ENCODE measurements at places on chromosomes 5 and 9.
A peak's percentile ranks its signal among the peaks of the same experiment; 100 is the strongest.

GRCh38 chr9:734831-735511, 106.5 kb upstream of the DMRT1 start:
- DNase-seq = no peak

GRCh38 chr5:118126159-118126558, 862.2 kb downstream of the DTWD2 start:
- DNase-seq = no peak

DNA sequence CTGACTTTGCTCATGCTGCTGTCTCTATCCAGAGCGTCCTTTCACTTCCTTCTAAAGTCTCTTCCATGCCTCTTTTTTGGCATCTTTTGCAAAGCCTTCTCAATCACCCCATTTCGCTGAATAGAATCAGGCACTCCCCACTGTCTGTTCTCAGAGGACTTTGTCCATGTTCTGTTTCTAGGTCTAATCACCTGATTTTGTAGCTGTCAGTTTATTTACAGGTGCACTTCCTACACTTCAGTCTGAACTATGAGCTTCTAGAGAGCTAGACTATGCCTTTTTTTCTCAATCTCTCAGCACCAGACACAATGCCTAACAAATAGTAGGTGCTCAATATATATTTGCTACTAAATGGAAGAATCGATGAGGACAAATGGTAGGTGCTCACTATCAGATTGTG, 29.9 kb downstream of the TLR4 start:
- no peak for DNase-seq

- no peak for DNase-seq
These were observed 78.8 kb downstream of the GPR21 start for GRCh38 chr9:123112015-123112975.

- DNase-seq = peak; percentile 48
These were observed 110.4 kb downstream of the TRPM6 start for GRCh38 chr9:74777136-74777879.

GRCh38 chr5:180632768-180633167, 16.6 kb downstream of the FLT4 start:
- DNase-seq = no peak

- DNase-seq = no peak
These were observed 9.8 kb upstream of the CPEB4 start for GRCh38 chr5:173878224-173878967.

GRCh38 chr9:100222674-100223073, 123.6 kb downstream of the INVS start:
- no peak for DNase-seq

DNA sequence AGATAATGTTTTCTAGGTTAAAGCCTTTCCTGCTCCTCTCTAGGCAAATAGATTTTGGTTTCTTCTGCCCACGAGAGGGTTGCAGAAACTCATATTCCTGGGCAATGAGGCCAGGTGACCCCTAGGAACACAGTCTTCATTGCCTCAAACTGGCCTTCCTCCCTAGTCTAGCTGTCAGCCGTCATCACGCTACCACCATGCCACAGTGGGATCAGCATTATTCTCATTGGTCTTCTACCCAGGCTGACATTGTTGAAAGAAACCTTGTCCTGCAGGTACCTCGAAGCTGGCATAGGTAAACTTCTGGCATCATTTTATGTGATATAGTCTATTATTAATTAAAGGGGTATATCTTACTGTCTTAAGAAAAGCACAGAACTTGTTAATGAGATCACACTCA, 51.1 kb downstream of the ELL2 start:
- DNase-seq = no peak

- peak; percentile 26 for DNase-seq
These were observed 932 bp downstream of the SLC12A2 start for GRCh38 chr5:128084228-128085167.

GRCh38 chr5:157729858-157730257, 1.4 kb upstream of the THG1L start:
- no peak for DNase-seq

GRCh38 chr5:134114886-134115805, 665 bp downstream of the TCF7 start:
- peak; percentile 77 for DNase-seq

DNA sequence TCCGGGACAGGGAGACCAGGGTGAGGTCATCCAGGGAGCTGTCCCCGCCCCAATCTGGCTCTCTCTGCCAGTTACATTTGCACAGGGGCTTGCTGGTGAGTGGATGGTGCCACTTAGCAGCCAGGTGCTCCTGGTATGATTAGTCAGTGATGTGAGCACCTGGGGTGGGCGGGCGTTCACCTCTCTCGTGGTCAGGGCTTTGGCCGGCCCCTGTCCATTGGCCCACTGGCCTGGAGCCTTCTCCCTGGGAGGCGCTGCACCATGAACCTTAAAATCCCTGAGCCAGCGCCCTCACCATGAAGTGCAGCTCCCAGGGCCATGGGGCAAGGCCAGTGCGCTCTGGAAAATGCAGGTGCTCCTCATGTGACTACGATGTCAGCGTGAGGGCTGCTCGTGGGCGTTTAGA, 2.0 kb downstream of the NKD2 start:
- DNase-seq = no peak

GRCh38 chr9:2271426-2271825, 256.3 kb downstream of the SMARCA2 start:
- DNase-seq = no peak

DNA sequence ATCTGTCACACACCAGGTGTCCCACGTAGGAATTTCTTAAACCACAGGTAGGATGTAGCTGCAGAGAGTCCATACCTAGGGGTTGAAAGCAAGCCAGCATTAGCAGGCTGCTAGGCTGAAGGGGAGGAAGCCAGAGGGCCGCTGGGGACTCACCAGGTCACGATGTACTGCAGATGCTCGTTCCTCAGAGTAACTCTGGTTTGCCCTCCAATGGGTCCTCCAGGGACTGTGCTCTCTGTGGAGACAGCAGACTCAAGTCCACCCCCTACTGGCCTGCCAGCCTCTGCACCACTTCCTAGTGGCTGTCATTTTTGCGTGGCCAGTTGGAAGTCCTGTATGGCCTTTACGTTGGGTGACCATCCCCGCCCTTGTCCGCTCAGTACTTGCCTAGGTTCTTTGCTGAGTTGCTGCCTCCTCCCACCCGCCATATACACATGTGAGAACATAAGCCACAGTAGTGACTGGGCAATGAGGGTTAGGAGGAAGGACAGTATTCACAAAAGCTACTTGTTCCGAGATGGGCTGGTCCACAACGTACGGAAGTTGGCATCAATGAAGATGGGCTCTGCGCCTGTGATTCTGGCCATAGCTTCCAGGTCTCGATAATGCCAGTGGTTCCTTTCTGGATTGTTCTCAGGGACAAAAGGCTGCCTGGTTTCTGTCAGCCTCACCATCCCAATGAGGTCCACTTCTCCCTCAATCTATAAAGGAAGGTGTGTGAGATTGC, 4.1 kb downstream of the RPL7A start:
- no peak for DNase-seq

DNA sequence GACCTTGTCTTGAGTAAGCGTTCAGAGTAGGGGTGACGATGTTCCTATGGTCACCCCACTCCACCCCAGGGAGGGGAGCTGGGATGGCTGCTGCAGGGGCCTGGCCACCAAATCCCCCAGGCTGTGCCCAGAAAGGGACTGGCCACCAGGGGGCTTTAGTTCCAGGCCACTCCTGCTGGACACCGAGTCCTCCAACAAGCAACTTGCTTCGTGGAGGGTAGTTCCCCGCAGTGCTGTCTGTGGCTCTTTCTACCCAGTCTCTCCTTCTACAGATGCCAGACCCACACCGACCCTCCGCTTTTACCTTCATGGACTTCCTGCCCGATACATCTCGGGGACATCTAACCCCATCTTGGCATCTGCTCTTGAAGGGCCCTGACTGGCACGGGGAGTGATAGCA, 35.7 kb upstream of the GABRP start:
- DNase-seq = no peak

GRCh38 chr5:32583582-32584232, 1.6 kb upstream of the SUB1 start:
- no peak for DNase-seq

DNA sequence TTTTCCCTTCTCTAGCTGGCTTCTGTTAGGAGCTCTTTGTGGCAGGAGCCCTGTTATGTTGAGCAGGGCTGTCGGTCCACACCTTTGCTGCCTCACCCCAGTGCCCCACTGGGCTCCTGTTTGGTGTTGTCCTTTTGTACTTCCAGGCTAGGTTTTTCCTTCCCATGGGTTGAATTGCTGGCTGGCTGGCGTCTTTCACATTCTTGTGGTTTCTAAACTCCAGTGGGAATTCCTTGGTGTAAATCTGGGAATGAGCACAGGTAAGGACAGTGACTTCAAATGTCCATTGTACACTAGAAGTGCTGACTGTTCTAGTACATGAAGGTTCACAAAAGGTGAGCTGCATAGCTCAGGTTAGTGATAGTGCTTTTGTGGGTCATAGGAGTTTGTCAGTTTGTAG, 30.4 kb downstream of the RASGRF2 start:
- no peak for DNase-seq

DNA sequence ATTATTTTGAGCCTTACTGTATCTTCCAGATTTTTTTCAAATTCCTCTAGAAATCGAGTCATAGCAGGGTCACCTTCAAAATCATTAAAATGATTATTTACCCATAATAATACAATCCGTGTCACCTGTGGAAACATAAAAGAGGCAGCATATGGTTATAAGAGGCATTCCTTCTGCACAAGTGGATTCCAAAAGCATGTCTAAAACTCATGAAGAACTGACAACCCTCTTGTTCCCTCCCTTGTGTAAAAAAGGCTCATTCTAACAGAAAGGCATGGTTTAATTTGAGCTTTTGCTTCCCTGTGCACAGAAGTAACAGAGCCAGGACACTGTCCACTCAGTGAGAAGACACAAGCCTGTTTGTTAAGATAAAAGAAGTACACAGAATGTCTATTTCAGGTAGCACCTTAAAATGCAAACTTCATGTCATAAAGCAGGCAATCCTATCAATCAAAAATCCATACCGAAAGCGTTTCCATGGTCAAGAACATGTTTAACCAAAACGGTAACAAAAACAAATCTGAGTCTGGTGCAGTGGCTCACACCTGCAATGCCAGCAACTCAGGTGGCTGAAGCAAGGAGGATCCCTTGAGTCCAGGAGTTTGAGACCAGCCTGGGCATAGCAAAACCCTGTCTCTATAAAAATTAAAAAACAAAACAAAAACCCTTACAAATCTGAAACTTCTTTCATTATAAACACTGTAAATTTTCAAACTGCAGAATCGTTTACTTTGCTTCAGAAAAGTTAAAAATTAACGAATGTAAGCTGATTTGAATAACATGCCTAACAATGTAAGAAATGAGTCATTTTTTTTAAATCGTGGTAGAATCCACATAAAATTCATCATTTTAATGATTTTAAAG, 139.3 kb downstream of the RAPGEF6 start:
- DNase-seq = no peak

- no peak for DNase-seq
These were observed 86.7 kb downstream of the AUH start for GRCh38 chr9:91274949-91275492.

DNA sequence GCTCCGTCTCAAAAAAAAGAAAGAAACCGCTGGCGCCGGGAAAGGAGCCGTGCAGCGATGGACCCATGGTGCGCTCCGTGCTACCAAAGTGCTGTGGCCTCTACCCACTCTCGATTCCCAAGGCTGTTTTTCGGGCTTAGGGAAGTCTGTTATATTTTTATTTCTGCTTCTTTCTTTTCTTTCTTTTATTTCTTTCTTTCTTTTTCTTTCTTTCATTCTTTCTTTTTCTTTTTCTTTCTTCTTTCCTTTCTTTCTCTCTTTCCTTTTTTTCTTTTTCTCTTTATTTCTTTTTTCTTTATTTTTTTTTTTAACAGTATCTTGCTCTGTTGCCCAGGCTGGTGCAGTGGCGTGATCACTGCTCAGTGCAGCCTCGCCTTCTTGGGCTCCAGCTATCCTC, 87.5 kb downstream of the ANXA2R start:
- no peak for DNase-seq

- DNase-seq = no peak
These were observed 38.9 kb downstream of the CDH6 start for GRCh38 chr5:31232273-31232888.

DNA sequence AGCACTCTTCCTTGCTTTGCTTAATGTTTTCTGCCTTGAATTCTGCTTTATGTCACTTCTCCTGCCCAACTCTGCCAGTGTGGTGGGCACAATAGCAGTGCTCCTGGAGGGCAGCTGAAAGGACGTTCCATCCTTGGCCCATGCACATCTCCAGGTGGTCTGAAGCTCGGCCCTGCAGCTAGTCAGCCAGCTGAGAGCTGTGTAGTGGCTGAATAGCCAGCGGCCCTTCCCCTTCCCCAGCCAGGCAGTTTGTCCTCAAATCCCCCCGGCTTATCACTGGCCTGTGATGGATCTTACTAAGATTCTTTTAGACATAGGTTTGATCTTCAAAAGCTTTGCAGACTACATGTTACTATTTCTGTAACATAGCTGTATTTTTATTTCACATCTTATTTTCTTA, 42.7 kb upstream of the ANGPTL2 start:
- no peak for DNase-seq

DNA sequence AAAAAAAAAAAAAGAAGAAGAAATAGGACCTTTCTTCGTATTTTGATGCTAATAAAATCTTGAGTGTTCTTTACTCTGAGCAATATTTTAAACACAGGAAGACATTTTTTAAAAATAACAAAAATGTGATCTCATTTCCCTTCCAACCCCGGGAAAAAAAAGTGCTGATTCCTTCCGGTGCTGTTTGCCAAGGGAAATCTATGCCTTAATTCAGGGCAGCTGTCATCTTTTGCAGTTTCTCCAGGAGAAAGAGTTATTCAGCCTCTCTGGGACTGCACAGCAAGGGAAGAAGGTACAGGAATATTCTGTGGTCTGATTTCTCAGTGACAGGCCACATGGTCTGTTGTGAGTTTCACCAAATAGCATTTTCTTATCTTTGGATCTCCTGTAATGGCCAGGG, 291.9 kb upstream of the IRX1 start:
- DNase-seq = no peak

GRCh38 chr5:14048434-14048833, 94.7 kb upstream of the TRIO start:
- DNase-seq = no peak

- no peak for DNase-seq
These were observed 167.2 kb upstream of the HMHB1 start for GRCh38 chr5:143644727-143645126.

GRCh38 chr5:172321593-172321992, 38.0 kb upstream of the UBTD2 start:
- no peak for DNase-seq

DNA sequence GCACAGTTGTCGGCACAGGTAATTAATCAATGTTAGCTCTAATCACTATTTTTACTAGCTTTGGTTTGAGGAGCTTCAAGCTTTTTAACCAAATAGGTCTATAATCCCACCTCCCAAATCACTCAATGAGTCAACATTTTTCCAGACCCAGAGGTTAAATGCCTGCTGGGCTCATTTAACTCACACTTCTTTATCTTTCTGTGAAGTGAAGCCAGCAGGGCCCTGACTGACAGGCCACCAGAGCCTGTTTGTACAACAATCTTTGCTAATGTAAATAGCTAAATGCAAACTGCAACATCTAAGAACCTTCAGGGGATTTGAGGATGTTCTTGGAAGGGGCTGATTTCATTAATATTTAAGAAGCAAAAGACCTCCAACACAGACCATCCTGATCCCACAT, 98.4 kb upstream of the NREP start:
- no peak for DNase-seq

- no peak for DNase-seq
These were observed 2.8 kb upstream of the PPP1R26 start for GRCh38 chr9:135476561-135477355.

- no peak for DNase-seq
These were observed 22.0 kb upstream of the RXRA start for GRCh38 chr9:134304261-134304660.

Data from activated naive CD4-positive, alpha-beta T cell (primary cell).